GM20000 (cell line): ENCODE measurements at places on chromosomes 1 and 21.
A peak's percentile ranks its signal among the peaks of the same experiment; 100 is the strongest.

- DNase-seq, result no peak
Measured at GRCh38 chr1:54604051-54604450, 19.3 kb downstream of the FAM151A start.

DNA sequence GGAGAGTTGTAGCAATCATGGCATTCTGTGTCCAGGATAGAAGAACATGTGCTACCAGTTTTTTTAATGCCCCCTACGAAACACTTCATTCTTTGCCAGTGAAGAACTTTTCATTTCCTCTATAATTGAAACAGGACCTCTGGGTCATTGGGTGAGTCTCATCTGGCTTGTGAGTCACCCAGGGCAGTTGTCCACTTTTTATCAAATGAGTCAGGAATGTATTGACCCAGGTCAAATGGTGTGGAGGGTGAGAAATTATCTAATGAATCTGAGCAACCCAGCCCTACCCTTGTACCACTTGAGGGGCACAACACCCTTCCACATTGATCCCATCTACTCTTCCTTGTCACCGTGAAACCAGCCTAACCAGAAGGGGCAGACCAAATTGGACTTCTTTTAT lies 417.3 kb upstream of the PROX1 start:
- DNase-seq, result no peak

GRCh38 chr1:202416641-202417040 lies 68.1 kb downstream of the PPP1R12B start:
- DNase-seq, result no peak

GRCh38 chr1:197437601-197438000 lies 169.5 kb downstream of the CRB1 start:
- no peak for DNase-seq

DNA sequence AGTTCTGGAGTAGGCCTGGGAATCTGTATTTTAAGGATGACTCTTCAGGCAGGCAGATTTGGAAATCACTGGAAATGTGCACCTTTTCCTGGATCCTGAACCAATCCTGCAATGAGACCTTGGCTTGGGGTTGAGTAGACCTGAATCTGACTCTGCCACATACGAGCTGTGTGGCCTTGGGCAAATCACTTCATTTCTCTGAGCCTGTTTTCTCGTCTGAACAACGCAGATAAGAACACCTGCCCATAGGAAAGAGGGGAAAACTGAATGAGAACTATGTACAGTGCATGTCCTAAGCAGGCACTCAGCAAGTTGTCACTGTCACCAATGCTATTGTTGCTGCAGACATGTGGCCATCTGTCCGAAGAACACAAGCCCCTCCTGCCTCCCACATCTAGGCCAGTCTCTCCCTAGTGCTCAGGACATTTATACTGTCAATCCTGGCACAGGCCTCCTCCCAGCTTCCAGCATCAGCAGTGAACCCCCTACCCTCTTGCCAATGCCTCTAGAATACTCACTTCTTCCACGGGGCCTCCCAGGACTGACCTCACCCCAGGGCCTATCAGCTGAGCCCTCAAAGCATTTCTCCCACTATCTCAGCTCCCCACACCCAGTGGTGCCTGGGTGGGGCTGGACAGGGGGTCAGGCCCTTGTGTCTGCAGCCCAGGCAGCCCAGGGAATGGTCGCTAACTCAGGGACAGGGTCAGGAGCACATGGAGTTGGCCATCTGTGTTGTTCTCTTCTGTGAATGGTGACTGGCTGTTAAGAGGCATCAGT lies 88.8 kb upstream of the ZBTB40 start:
- DNase-seq, result no peak

GRCh38 chr1:56029319-56030003 lies 549.9 kb downstream of the PLPP3 start:
- no peak for DNase-seq

- no peak for DNase-seq
Measured at GRCh38 chr1:182699393-182700350, 15.3 kb upstream of the RGS8 start.

DNA sequence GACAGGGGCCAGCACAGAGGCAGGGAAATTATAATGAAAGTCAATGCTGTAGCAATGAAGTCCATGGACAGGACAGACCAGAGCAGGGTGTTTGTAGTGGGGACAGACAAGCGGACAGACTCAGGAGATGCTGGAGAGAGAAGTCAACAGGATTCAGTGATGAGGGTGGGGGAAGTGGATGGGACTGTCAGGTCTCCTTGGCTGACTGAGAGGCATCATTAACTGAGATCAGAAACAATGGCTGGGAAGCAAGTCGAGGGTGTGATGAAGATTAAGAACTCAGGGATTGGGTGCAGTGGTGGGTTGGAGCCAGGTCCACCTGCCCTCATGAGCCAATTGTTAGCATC lies 25.5 kb downstream of the CD58 start:
- DNase-seq, result no peak

DNA sequence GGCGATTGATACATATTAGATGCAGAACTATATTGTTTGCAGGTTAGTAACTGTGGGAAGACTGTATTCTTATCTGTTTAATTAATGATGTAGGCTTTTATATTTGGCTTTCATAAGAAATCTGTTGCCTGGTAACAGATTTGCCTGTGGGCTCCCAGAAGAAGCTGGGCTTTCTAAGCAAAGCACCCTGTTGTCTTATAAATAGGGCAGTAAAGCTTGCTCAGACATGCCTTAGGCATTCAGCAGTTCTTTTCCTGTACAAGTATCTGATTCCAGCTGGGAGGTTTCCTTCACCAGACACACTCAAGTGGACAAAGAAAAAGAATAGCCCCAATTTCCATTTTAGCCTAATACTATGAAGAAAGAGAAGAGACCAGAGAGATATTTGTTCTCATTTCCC lies 524.0 kb downstream of the LRRIQ3 start:
- no peak for DNase-seq

- no peak for DNase-seq
Measured at GRCh38 chr1:72601035-72601674, 318.8 kb upstream of the NEGR1 start.

- peak; percentile 89 for DNase-seq
Measured at GRCh38 chr1:9724706-9725476, 73.4 kb downstream of the PIK3CD start.

GRCh38 chr1:115056395-115056798 lies 26.8 kb downstream of the TSHB start:
- DNase-seq, result no peak

- DNase-seq, result no peak
Measured at GRCh38 chr1:198529414-198529813, 11.1 kb downstream of the ATP6V1G3 start.

GRCh38 chr1:223611936-223612335 lies 53.6 kb downstream of the CAPN8 start:
- DNase-seq, result no peak

- DNase-seq, result no peak
Measured at GRCh38 chr1:72119491-72119890, 162.8 kb downstream of the NEGR1 start.

GRCh38 chr21:32351428-32351827 lies 41.4 kb downstream of the URB1 start:
- DNase-seq, result peak; percentile 32

GRCh38 chr1:234613128-234613875 lies 3.3 kb upstream of the IRF2BP2 start:
- DNase-seq, result no peak

GRCh38 chr1:164764333-164764732 lies 205.3 kb downstream of the PBX1 start:
- DNase-seq, result no peak

DNA sequence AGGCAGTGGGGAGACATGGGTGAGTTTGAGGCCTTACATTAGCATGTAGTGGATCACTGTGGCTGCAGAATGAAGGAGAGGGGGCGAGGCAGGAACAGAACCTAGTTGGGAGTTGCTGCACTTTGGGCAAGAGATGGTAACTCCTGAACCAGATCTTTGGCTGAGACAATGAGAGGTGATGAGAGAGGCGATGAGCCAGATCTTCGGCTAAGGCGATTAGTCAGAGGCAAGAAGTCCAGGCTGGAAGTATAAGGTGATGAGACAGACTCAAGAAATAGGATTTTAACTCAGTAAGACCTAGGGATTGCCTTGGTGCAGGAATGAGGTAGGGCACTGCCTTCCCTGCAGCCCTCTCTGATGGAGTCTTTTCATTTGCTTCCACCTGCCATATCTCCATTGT lies 9.1 kb upstream of the ARTN start:
- DNase-seq, result no peak

GRCh38 chr1:239458144-239458500 lies 71.8 kb downstream of the CHRM3 start:
- DNase-seq, result no peak
